Omental fat pad (tissue), 4 donors: ENCODE measurements at places on chromosomes 3 and 15. TPM values are rescaled to one million over a fixed set of nuclear protein-coding genes. Genes with fewer than 3 reads are reported as not detected.

TNNC1 gene
- total RNA-seq = 2.5 TPM

SAXO2 gene
- total RNA-seq = not detected

MYH15 gene
- not detected for total RNA-seq

LMOD3 gene
- total RNA-seq = not detected
